ENCODE measurements at places on chromosomes 1 and 21.

DNA sequence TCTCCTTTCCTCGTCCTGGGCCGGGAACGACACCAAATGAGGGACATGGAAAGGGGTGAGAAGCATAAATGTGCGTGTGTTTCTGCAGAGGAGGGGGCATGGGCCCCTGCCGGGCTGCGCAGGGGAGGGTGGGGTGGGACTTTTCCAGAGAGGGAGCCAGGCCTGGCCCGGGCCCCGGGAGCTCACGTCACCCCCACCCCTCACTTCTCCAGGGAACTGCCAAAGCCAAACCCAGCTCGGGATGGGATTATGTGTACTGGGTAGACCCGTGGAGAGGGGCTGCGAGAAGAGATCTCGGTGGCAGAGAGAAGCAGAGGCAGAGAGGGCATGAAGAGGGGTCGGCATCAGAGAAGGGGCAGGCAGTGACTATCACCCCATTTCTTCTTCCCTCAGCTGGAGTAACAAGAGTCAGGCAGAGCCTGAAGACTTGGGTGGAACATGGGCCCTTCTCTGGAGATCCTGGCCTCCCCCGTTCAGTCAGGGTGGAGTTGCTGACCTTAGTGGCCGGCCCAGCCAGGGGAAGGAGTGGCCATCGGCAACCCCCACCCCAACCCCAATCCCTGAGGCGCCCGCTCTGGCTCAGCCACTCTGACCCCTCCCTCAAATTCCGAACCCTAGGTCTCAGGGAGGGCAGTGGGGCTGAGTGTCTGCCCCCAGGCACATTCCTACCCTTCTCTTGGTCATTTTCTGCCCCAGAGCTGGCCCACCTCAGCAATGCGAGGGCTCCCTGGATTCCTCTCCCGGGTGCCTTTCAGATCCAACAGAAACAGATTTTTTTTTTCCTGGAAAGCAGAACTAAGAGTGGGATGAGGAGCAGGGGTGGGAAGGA is 1.2 kb downstream of the ADAMTSL4 start:
- DNase-seq, result no peak

- no peak for DNase-seq
Measured at GRCh38 chr21:42406201-42406621, 2.5 kb downstream of the UBASH3A start.

GRCh38 chr1:1777583-1777899 is 729 bp downstream of the NADK start:
- no peak for DNase-seq

GRCh38 chr1:8193840-8194406 is 124.0 kb upstream of the SLC45A1 start:
- DNase-seq, result no peak

DNA sequence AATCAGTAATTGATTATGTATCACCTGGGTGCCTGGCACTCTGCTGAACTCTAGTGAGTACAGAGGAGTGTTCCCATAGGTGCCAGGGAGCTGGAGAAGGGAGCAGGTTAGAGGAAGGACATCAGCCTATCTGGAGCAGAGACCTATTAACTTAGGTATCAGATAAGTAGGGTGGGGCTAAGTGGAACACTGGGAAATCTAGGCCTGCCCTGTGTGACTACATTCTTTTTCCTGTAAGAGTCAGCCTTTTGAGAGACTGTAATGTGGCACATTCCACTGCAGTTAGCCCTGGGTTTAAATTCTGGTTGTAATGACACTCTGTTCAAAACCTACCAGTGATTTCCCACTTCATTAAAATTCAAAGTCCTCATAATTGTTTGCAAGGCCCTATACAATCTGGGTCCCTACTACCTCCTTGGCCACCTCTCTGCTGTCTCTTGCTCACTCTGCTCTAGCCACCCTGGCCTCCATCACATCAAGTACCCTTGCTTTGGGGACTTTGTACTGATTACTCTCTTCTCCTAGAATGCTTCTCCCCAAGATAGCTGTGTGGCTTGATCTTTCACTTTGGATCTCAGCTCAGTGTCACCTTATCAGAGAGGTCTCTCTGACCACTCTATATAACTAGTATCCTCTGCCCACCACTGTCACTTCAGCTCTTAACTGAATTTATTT is 12.9 kb downstream of the STX12 start:
- no peak for DNase-seq

- no peak for DNase-seq
Measured at GRCh38 chr1:180964056-180964455, 51.4 kb downstream of the KIAA1614 start.

GRCh38 chr1:109444346-109444745 is 18.1 kb upstream of the PSMA5 start:
- DNase-seq, result no peak

GRCh38 chr1:41853907-41854306 is 64.8 kb downstream of the HIVEP3 start:
- no peak for DNase-seq

DNA sequence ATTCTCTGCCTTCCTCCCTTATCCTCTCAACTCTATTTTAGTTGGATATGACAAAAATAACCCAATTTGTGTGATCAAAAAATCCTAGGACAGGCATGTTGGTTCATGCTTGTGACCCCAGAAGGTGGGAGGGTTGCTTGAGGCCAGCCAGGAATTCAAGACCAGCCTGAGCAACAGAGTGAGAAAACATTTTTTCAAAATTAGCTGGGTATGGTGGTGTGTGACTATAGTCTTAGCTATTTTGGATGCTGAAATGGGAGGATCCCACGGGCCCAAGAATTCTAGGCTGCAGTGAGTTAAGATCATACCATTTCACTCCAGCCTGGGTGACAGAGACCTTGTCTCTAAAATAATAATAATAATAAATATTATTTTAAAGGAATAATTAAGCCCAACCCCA is 1383.1 kb upstream of the ADGRL2 start:
- no peak for DNase-seq

DNA sequence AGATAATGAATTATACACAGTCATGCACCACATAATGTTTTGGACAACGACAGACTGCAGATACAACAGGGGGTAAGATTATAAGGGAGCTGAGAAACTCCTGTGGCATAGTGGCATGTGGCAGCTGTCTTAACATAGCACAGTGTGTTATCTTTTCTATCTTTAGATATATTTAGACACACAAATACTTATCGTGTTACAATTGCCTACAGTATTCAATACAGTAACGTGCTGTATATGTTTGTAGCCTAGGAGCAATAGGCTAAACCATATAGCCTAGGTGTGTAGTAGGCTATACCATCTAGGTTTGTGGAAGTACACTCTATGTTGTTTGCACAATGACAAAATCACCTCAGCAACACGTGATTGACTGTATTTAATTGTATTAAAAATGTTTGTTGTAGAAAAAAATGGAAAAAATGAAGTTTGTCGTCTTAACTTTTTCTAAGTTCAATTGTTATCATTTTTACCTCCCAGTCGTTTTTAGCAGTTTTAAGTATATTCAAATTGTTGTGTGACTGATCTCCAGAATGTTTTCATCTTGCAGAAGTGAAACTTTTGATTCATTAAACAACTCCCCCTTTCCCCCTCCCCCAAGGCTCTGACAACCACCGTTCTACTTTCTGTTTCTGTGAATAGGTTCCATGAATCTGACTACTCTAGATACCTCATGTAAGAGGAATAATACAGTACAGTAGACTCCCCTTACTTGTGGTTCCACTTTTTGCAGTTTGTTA is 351.0 kb upstream of the B3GALT2 start:
- DNase-seq, result peak; percentile 43

GRCh38 chr21:17693801-17694200 is 81.1 kb upstream of the BTG3 start:
- DNase-seq, result no peak
